Sciatic nerve (tissue), 2 donors: ENCODE measurements at places on chromosomes 6 and 20.

DNA sequence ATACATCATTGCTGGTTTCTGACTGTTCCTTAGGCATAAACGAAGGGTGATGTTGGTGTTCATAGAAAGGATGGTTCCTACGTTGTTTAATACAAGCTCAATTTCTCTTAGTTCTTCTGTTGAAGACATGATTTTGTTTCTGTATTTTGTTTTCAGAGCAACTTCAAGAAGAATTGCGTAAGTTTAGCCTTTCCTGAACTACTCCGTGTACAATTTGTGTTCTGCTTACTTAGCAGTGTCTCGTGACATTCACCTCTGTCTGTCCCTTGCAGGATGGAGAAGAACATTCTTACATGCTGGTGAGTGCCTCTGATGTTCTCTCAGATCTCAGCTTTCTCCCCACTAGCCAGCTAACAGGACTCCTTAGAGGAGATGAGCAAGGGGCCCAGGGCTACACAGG lies 7.6 kb downstream of the BTN2A2 start:
- DNase-seq, result no peak

DNA sequence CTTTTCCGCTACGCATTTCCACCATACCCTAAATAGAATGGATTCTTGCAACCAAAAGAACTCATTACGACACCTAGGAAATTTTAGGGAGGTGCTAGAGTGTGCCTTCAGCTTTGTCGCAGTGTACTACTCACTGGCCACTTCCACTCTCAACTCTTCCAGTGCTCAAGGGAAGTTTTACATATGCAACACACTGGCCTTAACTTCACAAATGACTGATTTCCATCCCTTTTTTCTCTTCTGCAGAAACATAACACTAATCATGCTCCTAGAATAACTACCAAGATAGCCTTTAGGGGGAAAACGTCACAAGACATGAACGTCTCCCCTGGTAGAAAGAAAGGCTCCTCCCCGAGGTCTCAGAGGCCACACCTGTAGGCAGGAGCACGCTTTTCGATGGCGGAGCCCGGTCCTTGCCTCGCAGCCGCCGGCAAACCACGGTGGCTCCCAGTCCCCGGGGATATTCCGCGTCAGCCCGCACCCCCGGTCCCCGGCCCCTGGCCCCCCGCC lies 584 bp downstream of the LYRM4 start:
- peak; percentile 74 for DNase-seq

DNA sequence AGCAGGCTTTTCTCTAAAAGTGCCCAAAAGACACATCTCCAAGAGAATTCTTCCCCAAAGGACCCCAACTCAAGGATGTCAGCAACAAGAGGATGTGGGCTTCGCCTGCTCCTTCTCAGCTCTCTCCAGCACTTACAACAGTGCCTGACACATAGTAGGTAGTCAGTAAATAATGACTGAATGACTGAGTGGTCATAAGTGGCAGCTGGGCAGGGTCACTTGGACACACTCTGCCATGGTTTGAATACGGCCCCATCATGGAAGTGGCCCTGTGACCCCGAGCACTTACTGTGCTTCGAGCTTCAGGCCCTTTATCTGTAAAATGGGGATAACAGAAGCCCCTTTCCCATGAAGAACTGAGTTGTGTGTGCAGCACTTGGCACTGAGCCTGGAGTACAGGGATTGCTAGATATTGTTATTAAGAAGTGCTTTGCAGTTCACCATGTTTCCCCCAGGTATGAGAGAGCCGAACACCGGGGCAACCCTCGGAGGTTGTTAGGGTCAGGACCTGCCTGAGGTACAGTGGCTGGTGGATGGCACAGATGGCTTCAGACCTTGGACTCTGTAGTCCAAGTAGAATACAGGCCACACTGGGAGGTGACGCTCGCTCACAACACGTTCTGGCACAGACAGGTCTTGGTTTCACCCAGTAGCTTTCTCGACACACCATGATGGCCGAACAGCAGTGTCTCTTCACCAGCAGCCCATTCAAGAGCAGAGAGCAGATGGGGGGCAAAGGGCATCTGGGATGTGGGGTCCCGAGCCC lies 56.0 kb downstream of the NOL4L start:
- no peak for DNase-seq

GRCh38 chr20:48766961-48767960 lies 60.5 kb downstream of the PREX1 start:
- DNase-seq, result no peak

GRCh38 chr20:60170116-60170515 lies 211.9 kb downstream of the CDH26 start:
- DNase-seq, result no peak

DNA sequence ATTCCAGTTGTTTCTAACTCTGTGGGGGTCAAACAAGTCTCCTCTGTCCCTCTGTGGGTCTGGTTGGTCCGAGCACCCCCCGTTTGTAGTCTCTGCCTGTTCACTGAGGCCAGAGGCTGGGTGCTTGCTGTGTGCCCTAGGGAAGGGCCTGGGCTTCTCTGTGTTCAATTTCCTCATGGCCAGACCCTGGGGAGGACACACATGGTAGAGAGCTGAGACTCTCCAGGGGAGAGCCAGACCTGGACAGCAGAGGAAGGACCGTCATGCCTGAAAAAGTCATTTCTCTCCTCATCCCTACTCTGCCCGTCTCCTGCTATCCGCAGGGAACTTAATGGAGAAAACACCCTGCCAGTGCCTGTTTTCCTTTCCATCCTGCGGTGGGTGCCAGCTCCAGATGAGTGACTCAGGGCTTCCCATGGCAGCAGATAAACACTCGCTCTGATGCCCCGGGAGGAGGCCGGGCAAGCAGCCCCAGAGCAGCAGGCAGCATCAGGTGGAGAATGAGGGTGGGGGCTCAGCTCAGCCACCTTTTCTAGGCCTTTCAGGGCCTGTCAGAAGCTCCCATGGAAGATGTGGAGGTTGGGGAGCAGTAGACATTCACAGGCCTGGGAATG lies 51.9 kb downstream of the SNAI1 start:
- DNase-seq, result no peak

GRCh38 chr6:5361396-5361795 lies 100.1 kb downstream of the FARS2 start:
- DNase-seq, result no peak

DNA sequence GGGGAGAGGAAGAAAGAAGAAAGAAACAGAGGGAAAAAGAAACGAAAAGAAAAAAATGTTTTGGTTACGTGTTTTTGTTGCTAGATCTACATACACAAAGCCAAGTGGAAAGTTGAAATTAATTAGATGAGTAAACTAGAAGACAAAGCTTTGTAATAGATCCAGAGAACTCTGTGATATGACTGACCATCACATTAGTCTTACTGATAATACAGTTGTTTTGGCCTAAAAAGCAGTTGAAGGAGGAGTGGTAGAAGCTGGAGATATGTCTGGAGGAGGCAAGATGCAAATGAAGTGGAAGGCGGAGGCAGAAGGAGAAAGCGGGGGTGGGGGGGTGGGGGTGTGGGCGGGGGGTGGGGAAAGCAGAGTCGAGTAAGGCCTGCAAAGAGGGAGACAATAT lies 500.1 kb upstream of the ID4 start:
- no peak for DNase-seq

- DNase-seq, result peak; percentile 61
Observed at GRCh38 chr20:63974402-63975200, 4.8 kb downstream of the SAMD10 start.

DNA sequence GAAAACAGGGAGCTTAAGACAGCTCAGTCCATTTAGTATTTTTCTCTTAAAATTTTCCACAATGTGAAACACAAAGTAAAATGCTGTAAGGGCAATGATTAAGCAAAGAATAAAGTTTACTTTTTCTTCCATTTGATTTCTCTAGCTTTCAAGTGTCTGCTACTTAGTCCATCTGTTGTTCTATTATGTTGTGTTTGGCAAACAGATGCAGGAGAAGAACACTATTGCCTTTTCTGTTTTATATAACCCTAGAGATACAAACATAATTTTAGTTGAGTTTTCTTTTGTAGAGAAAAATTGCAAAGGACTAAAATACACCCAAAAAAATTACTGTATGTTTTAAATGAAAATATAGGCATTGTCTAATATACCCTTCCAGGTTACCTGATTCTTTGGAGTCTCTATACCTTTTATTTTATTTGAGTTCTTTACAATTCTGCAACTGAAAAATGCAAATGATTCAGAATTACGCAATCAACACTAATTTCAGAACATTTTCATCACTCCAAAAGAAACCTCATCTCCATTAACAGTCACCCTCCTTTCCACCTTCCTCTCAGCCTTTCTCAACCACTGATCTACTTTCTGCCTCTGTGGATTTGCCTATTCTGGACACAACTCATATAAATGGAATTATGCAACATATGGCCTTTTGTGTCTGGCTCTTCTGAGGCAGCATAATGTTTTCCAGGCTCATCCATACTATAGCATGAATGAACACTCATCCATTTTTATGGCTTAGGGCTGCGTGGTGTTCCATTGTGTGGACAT lies 96.9 kb downstream of the MKKS start:
- no peak for DNase-seq

DNA sequence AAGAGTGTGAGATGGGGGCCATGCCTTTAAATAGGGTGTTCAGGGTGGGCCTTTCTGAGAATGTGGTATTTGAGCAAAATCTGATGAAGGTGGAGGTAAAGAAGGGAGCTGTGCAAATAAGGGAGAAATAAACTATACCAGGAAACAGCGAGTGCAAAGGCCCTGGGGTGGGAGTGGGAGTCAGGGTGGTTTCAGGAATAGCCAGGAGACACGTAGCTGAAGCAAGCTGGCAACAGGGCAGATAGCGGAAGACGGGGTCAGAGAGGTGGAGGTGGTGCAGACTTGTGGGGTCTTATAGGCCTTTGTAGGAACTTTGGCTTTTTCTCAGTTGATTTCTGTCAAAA lies 51.6 kb downstream of the FGD2 start:
- DNase-seq, result no peak

- DNase-seq, result no peak
Observed at GRCh38 chr6:94639564-94639963, 937.8 kb upstream of the MANEA start.
